ENCODE measurements at places on chromosomes 4 and X.

- no peak for DNase-seq
These were observed 138.8 kb upstream of the BANK1 start for GRCh38 chr4:101651778-101652177.

DNA sequence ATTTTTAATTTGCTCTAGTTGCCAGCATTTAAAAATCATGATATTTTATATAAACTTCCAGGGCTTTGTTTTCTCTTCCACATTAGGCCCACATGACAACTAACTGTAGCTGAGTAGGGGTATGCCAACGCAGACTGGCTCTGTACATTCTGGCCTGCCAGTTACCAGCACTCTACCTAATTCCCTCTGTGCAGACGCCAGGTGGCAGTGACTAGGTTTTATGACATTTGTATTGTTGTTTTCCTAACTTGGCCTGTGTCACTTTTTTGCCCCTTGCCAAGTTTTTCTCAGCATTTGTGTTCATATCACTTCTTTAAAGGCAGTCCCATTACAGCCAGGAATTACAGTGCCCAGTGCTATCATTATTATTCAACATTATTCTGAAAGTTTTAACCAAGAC is 347.5 kb downstream of the NKX6-1 start:
- DNase-seq: no peak

- DNase-seq: no peak
These were observed 1.6 kb upstream of the IDUA start for GRCh38 chr4:985123-985830.

- no peak for DNase-seq
These were observed 252.5 kb downstream of the GRIA3 start for GRCh38 chrX:123436512-123437136.

DNA sequence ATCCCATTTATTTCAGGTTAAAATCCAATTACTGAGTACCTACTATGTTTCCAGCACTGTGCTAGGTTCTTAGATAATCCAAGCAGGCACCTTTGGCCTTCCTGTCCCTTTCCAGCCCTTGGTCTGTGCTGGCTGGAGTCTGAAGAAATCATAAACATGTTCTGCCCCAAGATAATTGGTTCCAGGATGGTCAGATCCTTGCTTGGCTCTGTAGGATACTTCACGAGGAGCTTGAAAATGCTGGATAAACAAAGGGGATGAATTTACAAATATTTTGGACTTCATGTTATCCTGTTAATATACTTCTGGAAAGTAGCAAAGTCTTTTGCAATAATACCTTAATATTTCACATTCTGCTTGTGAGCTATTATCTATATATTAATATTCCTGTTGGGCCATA is 35.0 kb upstream of the FHL1 start:
- no peak for DNase-seq

DNA sequence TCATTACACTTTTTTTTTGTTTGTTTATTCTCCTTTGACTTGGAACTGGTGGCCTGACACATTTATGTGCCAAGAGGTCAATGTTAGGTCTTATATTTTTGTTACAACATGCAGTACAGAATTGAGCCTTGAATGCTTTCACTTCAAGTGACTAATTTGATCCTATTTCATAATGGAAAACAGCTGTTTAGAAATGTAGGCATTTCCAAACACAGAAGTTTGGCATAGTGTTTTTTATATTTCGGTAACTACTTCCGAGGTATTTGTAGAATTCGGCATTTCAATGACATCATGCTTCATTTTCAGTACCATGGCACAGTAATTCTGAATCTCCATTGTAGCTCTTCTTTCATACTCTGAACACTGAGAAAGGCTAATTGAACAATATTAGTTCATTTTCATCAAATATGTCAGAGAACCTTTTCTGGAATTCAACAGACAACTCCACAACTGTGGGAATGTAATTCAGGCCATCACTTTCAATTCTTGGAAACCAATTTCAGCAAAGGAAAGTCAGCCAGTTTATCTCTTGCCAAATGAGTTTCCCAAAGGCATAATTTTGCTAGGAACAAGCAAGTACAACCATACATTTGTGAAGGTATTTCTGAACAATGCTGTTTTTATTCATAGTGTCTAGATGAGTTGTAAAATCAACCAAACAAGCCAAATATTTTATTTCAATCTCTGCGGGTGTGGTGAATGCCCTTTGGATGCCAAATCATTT is 11.4 kb downstream of the FAM120C start:
- DNase-seq: no peak

DNA sequence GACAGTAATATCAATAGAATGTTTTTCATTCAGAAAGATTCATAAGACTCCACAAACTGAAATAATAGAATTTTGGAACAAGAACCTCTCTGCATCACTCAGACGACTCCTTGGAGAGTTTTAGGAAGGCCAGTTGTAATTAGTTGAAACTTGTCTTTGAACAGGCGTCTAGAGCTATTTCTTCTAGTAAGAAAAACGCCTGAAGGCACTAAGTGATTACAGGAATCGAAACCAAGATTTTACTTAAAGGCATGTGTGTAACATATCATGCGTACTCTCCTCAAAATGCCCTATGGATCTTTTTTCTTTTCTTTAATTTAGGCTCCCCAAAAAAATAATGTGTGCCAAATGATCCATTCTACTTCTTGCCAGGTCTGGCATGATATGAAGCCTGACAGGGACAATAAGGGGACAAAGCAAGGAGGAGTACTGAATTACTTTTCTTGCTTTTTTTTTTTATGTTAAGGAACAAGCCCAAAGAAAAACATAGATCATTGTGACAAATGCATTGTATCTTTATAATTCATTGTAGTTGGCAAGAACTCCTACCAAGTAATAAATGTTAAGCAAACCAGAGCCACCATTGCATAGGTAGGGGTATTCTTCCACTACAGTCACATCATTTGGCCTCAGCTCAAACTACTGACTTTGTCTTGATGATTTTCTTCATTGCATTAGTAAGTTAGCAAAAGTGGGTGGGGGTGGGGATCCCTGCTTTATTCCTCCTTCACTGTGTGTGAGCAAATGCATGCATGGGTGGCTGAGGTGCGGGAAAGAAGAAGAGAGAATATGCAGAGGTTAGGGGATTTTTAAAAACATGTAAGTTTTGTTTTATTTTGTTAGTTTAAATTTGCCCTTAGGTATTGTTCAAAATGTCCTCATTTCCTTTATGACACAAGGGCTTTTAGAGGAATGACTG is 79.9 kb upstream of the ATOH1 start:
- DNase-seq: no peak

DNA sequence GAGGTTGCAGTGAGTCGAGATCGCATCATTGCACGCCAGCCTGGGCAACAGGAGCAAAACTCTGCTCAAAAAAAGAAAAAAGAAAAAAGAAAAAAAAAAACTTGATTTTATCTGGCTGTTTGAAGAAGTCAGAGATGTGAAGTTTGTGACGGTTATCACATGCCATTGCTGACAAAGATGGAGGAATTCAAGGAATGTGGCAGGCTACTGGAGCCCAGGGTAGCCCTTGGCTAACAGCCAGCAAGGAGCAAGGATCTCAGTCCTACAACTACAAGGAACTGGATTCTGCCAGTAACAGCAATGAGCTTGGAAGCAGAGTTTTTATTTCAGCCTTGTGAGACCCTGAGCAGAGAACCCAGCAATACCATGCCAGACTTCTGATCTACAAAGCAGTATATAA is 24.3 kb upstream of the TET2 start:
- DNase-seq: no peak

GRCh38 chr4:57037982-57038604 is 59.4 kb downstream of the POLR2B start:
- peak; percentile 2 for DNase-seq

GRCh38 chr4:72997409-72997808 is 72.1 kb downstream of the COX18 start:
- DNase-seq: no peak

DNA sequence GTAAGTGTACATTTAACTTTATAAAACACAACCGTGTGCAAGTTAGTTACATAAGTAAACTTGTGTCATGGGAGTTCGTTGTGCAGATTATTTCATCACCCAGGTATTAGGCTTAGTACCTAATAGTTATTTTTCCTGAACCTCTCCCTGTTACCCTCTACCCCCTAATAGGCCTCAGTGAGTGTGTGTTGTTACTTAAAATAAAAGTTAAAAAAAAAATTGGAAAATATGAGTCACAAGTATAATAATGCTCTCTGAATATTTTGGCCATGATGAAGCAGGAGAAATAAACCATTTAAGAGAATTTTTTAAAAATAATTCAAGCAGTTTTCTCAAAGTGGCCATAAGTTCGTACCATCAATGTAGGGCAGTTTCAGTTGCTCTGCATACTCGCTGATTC is 105.1 kb upstream of the GRID2 start:
- no peak for DNase-seq
